ENCODE measurements at places on chromosomes 3 and 15. TPM values are rescaled to one million over a fixed set of nuclear protein-coding genes. Genes with fewer than 3 reads are reported as not detected.

The FOXB1 gene
- not detected for total RNA-seq

- DNase-seq, result no peak
Measured at GRCh38 chr3:106193876-106194275, 325.1 kb upstream of the CBLB start.

GRCh38 chr3:22979581-22979980 is 223.5 kb upstream of the UBE2E2 start:
- no peak for DNase-seq

DNA sequence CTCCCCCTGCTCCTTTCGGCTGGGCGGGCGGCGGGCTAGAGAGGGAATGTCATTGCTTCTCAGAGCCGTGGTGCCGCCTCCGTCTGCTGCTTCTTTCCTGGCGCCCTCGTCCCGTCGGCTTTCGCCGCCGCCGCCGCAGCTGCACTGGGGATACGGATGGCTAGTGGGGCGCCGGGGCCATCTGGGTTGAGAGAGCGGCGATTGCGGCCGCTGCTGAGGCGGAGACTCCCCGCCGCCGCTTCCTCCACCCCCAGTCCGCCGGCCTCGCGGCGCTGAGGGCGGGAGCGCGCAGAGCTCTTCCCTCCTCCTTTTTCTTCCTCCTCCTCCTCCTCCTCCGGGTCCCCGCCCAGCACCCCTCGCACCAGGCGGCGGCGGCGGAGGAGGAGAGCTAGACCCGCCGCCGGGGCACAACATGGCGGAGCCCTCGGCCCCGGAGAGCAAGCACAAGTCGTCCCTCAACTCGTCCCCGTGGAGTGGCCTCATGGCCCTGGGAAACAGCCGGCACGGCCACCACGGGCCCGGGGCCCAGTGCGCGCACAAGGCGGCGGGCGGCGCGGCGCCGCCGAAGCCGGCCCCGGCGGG is at the start of gene STT3B:
Gene STT3B, plus strand, starts transcription at position 339 of the 582 bp plus-strand sequence. Its CDS starts 74 bp downstream, at position 413.
- DNase-seq, result no peak

DNA sequence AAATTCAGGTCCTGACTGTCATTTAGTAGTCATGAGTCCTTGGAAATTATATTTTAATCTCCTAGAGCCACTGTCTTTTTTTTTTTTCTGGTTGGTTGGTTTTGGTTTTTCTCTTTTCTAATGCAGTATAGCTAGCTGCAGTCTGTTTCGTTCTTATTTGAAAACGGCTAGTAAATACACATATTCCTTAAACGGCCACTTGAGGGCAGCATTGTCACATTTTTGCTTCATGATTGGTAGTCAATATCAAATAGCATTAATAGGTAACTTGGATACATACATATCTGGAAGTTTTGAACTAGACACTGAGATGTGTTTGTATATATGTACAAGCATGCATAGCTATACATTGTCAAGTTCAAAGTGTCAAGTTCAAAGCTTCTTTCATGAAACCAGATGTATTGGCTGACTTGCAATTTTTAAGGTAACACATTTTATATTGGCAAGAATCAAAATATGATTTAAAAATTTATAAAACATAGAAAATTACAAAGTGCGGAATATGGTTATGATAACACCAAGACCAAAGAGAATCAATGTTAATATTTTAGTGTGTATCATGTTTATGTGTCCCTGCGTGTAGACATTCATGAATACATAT is 22.5 kb downstream of the GABRA5 start:
- DNase-seq, result no peak

The TADA3 gene
- 40.4 TPM for total RNA-seq

DNA sequence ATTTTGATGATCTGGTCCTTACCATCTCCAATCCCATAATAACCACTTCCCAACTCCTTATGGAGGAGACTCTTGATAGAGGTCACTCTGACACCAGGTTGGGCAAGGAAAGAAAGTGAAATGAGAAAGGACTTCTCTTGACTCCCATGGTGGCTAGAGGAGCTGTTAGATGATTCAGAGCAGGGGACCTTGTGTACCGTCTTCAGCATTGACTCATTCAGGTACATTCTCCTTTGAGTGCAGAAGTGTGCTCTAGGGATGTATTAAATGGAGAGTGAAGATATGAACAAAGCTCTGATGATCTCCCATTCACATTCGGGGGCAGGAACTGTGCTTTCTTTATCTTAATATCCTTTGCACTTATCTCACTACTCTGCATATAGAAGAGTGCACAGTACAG is 46.3 kb upstream of the GAP43 start:
- no peak for DNase-seq

DNA sequence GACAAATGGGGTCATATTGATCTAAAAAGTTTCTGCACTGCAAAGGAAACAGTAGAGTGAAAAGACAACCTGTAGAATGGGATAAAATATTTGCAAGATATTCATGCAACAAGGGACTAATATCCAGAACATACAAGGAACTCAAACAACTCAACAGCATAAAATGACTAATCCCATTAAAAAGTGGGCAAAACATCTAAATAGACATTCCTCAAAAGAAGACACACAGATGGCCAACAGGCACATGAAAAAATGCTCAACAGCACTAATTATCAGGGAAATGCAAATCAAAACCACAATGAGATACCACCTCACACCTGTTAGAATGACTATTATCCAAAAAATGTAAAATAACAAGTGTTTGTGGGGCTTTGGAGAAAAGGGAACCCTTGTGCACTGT is 8.8 kb downstream of the SLC12A8 start:
- DNase-seq, result no peak

The CFAP92 gene
- 0.64 TPM for total RNA-seq

DNA sequence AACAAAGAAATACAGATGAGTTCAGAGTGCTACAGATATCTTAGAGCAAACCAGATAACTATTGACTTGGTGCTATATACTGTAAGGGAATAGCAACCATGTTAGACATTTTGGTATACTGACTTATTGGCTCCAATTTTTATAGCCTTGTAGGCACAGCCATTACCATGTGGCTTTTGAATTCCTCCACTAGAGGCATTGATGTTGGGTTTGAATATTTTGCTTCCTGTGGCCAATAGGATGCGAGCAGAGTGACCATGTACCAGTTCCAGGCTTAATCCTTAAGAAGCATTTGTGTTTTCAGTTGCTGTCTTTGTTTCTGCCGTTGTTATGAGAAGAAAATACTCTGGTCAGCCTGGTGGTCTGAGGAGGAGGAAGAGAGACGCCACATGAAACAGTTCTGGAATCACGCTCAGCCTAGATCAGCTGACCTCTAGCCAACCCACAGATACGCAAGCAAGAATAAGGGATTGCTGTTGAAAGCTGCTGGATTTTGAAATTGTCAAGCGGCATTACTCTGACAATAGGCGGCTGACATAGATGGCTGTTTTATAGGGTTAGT is 109.4 kb upstream of the TNIK start:
- no peak for DNase-seq

DNA sequence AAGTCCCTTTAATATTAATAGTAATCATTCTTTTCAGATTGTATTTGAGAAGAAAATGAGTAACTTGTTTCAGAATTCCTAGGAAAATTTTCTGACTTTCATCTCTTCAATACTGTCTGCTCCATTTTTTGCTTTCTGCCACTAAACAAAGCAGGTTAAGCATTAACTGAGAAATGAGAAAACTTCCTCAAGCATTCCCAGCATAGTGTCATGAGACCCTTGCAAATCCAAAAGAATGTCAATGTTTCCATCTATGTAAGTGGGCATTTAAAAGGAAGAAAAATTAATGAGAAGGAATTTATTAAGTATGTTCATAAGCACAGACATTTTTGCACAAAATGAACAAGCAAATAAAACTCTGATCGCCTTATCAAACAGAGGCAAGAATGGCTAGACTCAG is 148.0 kb upstream of the STRIT1 start:
- DNase-seq, result no peak

Measured in mesenteric fat pad (tissue), 1 donor.